Regular cardiac myocyte (primary cell): ENCODE measurements at places on chromosomes 4 and X. TPM values are rescaled to one million over a fixed set of nuclear protein-coding genes. Genes with fewer than 3 reads are reported as not detected.

The WAS gene
- total RNA-seq: 0.28 TPM in 1 of 2 replicates, not detected in the other

The ITIH6 gene
- not detected in 2 replicates for total RNA-seq

The USP17L20 gene
- total RNA-seq: not detected in 2 replicates

The LRP2BP gene
- 0.58 and 0.85 TPM in 2 replicates for total RNA-seq

The TCP11X2 gene
- total RNA-seq: not detected in 2 replicates

The AREG gene
- 3.9 and 5.9 TPM in 2 replicates for total RNA-seq

The HSFX2 gene
- not detected in 2 replicates for total RNA-seq

The HPSE gene
- total RNA-seq: 0.56 and 0.58 TPM in 2 replicates

The RHOXF2B gene
- not detected in 2 replicates for total RNA-seq

The TBX22 gene
- not detected in 2 replicates for total RNA-seq

The ZNF674 gene
- 2.5 and 5.1 TPM in 2 replicates for total RNA-seq

The TLR7 gene
- total RNA-seq: not detected in 2 replicates

The NXF3 gene
- under 0.01 and 0.28 TPM in 2 replicates for total RNA-seq

The AR gene
- total RNA-seq: 1.5 and 2.8 TPM in 2 replicates

The RNF150 gene
- 0.38 and 1.7 TPM in 2 replicates for total RNA-seq

The CXCR3 gene
- total RNA-seq: not detected in 2 replicates

The MAGEA1 gene
- total RNA-seq: not detected in 2 replicates

The PDCL2 gene
- total RNA-seq: not detected in 2 replicates

The MCTS1 gene
- 34.1 and 51.4 TPM in 2 replicates for total RNA-seq

The XG gene
- total RNA-seq: 0.58 and 2.5 TPM in 2 replicates

The SPANXN3 gene
- total RNA-seq: not detected in 2 replicates

The VCX2 gene
- total RNA-seq: 0.19 TPM in 1 of 2 replicates, not detected in the other

The RCHY1 gene
- total RNA-seq: 27.6 and 35.1 TPM in 2 replicates

The MANBA gene
- 24.9 and 120 TPM in 2 replicates for total RNA-seq

The CT45A5 gene
- total RNA-seq: not detected in 2 replicates

The ERAS gene
- not detected in 2 replicates for total RNA-seq

The SLC6A14 gene
- not detected in 2 replicates for total RNA-seq

The MEPE gene
- not detected in 2 replicates for total RNA-seq

The RAB39B gene
- 0.38 and 0.56 TPM in 2 replicates for total RNA-seq

The PCDH19 gene
- under 0.01 TPM in 2 replicates for total RNA-seq

The CXorf66 gene
- total RNA-seq: not detected in 2 replicates

The SHROOM2 gene
- total RNA-seq: 0.19 and 0.28 TPM in 2 replicates
